ENCODE measurements at places on chromosomes 12 and 14.

DNA sequence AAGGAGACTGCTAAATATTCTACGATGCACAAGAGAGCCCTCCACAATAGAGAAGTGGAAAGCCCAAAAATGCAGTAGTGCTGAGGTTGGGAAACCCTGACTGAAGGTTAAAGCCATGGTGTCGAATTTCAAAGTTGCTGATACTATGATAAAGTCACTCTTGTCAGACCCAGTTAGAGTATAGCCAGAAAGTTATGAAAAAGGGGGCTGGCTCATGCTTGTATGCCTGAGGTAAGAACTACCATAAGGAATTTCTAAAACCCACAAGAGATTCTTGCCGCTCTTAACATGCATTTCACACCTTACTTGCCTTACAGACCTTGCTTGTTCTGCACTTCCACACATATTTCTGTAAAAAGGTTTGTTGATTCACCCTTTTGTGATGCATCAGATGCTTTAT lies 184.6 kb downstream of the SLC6A15 start:
- no peak for DNase-seq

- DNase-seq, result no peak
Measured at GRCh38 chr12:11763760-11764520, 114.5 kb downstream of the ETV6 start.

DNA sequence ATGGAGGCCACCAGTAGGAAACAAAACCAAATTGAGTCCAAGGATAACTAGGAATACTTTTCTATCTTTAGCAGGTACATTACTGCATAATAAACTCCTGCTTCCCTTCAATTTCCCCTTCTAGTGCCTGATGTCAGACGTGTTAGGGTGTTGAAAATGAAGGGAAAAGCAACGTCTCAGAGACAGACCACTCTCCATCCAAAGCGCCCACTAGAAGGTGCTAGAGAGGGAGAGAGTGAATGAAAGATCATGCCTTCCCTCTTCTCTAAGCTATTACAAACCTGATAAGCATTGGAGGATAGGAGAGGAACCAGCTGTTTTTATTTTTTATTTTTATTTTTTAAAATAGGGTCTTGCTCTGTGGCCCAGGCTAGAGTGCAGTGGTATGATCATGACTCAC lies 64.1 kb downstream of the ZNF641 start:
- no peak for DNase-seq

DNA sequence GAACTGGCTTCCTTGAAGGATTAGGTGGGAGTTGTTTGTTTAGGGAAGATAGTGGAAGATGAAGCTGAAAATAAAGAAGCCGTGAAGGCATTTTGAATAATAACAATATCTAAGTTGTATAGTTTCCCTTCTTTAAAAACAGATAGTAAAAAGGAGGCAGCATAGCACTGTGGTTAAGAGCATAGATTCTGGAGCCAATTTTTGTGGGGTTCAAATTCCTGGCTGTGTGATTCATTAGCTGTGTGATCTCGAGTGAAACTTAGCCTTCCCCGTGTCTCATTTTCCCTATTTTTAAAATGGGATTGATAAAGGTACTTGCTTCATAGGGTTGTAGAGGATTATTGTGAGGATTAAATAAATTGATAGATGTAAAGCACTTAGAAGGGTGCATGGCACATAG lies 104.5 kb downstream of the MYRFL start:
- DNase-seq, result no peak

DNA sequence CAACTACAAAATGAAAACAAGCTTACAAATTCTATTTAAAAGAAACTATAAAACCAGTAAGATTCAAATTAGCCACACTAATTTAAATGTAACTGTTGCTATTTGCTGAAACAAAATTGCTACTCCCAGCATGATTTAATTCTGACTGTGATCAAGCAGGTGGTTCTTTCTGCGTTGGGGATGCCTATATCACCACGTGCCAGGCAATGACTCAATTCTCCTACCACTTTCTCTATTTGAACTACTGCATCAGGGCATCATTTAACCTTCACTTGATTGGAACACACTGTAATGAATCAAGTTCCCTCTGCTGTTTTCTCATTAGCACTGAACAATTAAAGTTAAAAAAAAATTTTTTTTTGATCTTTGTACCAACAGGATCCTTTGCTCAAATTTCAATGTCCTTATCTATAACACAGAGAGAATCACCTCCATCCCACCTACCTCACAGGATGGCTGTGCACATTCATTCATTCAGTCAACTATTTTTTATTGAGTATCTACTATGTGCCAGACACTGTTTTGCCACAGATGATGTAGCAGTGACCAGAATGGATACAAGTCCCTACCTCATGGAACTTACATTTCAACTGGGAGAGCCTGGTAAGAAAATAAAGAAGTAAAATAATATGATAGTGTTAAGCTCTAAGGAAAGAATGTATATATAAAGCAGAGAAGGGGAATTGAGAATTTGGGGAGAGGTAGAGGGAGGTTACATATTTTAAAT lies 8.0 kb upstream of the ACTN1 start:
- no peak for DNase-seq

DNA sequence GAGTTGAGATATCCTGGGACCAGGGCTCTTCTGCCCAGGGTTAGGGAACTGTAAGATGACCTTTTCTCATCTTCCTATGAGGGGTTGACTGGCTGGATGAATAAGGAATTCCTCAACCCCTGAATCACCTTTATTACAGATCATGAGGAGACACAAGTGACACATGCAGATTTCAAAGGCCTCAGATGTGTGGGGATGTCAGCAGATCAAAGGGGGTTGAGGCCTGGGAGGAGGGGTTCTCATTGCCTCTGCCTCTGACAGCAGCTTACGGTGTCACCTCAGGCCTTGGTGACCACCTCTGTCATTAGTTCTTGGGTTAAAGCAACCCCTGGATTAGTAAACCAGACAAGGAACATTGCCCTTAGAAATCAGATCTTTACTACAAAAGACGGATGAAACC lies 2.1 kb upstream of the KRT72 start:
- no peak for DNase-seq

- DNase-seq, result no peak
Measured at GRCh38 chr14:84084056-84084630, 1445.8 kb upstream of the FLRT2 start.

GRCh38 chr12:19288161-19288560 lies 151.1 kb upstream of the AEBP2 start:
- no peak for DNase-seq

DNA sequence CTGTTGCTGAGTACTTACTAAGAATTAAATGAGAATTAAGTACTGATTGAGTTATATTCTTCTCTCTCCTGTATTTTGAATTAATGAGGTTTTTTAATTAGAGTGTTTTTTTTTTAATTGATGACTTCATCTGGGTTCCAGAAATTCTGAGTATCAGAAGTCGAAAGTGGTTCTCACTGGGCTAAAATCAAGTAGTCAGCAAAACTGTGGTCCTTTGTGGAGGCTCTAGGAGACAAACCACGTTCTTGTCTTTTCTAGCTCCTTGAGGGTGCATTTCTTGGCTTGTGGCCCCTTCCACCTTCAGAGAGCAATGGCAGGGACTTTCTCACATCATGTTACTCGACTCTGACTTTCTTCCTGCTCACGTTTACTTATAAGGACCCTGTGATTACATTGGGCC lies 8.1 kb upstream of the DYRK4 start:
- DNase-seq, result no peak

DNA sequence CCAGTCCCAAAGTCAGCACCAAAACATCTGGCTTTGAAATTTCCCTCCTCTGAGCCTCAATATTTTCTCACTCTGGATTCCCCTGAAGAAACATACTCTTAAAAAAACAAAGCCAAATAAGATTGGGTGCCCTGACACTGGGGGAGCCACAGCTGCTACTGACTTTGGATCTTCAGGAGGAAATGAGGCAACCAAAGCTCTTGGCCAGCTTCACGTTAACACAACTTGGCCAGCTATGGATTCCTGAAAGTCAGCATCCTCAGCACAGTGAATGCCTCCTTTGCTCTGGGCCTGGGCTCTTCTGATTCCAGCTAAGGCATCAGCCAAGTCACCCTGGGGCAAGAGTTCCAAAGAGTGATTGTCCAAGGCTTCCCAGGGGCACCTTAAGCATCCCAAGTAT lies 254.8 kb downstream of the ANO2 start:
- no peak for DNase-seq

DNA sequence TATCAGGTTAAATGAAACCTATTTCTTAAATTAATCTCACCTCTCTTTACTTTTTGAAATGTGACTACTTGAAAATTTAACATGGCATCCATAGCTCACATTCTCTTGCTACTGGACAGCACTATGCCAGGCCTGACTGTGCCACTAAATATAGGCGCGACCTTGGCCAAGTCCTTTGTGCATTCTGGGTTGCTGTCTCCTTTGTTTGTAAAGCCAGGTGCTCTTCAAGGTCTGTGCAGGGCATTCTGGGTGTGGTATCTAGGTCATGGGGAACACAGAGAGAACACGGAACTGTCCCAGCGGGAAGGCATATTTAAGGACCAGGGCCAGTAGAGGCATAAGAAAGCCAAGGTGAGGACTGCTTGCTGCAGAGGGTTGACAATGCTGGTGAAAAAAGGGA lies 121.2 kb downstream of the ZNF664 start:
- DNase-seq, result no peak

GRCh38 chr14:94548999-94549985 lies 11.9 kb upstream of the SERPINA4 start:
- DNase-seq, result peak; percentile 32

DNA sequence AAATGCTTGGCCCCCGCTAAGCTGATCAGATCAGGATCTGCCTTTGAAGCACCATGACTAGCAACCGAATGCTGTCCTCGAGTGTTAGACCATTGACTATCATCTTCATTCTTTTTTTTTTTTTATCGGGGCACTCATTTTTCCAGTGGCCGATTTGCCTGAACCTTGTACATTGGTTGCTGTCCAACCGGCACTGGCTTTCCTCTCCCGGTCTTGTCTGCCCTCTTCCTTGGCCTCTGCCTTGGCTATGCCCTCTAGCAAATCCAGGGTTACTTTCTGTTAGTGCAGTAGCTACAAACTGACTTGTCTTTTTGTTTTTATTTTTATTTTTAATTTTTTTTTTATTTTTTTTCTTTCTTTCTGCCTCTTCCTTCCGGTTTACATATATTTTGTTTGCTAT lies 102.3 kb downstream of the ALG10 start:
- no peak for DNase-seq

- DNase-seq, result no peak
Measured at GRCh38 chr12:22413592-22413991, 79.1 kb upstream of the ST8SIA1 start.

GRCh38 chr12:38155020-38155395 lies 161.6 kb upstream of the ALG10B start:
- no peak for DNase-seq

DNA sequence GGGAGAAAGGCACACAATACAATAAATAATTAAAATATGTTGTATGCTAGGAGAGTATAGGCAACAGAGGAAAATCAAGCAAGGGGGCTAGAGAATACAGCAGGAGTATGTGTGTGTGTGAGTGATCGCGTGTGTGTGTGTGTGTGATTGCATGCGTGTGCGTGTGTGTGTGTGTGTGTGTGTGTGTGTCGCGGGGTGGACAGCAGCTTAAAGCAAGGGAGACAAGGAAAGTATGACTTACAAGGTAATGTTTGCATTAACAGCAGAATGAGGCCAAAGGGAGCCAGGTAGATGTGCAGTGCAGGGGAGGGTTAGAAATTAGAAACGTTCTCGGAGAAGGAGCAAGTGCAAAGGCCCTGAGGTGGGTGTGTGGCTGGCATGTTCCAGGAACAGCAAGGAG lies 57.4 kb upstream of the KCNA1 start:
- no peak for DNase-seq

DNA sequence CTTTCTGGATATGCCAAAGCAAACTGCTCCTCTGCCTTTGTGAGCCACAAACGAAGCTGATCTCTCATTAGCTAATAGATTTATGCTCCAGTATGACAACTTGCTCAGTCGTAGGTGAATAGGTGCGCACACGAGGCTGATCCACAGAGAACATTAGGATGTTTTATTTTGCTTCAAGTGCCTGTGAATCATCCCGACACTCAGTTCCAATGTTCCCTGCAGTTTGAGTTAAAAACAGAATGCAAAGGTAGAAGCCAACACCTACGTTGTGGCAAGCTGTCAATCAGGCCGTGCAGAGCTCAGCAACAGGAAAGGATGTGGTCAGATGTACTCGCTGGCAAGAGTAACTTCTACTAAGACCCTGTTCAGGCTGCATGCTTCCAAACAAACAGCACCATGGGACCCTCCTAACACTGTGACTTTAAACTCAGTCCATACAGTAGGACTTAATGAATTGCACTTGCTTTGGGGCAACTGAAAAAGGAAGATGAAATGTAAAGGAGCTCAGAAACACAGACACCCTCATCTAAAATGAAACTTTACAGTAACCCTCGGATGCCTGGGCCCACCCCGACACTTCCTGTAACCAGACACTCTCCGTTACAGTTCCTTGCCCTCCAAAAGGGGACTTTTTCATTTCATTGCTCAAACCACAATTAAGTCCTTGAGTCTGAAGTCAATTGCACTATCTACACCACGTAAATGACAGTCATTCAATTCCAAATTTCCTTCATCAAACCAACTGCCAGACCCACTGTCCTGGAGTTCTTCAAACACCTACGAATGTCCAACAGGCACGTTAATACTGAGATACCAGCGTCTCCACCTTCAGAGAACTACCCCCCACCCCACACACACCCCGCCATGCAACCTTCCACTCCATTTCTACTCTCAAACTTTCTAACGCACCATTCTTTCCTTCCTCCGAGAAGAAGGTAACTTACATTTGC lies 1.6 kb downstream of the CCDC88C start:
- DNase-seq, result peak; percentile 60

DNA sequence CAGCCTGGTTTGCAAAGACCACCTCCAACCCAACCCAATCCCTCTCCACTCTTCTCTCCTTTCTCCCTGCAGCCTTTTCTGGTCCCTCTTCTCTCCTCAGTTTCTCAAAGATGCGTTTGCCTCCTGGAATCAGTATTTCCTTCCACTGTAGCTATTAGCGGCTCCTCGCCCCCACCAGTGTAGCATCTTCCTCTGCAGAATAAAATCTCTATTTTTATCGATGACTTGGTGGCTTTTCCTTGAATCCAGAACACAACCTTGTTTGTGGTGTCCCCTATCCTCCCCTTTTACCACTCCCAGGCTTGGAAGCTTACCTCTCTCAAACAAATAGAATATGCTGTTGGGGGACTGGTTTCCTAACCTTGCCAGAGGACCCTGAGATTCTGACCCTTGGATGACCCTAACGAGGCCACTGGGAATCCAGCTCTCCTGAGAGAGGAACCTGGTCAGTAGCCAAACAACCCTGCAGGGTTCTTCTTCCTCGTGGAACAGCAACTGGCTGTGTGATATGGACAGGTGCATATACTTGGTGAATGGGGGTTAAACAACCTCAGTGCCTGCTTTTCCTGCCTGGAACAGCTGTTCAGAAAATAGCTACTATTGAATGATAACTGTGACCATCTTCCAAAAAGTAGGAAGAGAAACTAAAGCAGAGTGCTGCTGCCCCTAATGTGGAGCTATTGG lies 4.4 kb downstream of the WNT1 start:
- no peak for DNase-seq

- no peak for DNase-seq
Measured at GRCh38 chr14:26206640-26207039, 391.2 kb downstream of the NOVA1 start.

GRCh38 chr12:90393089-90393488 lies 561.9 kb downstream of the CCER1 start:
- DNase-seq, result no peak

GRCh38 chr12:114682106-114682784 lies 1.7 kb downstream of the TBX3 start:
- no peak for DNase-seq

- no peak for DNase-seq
Measured at GRCh38 chr12:50101663-50102062, 2.1 kb upstream of the GPD1 start.
